ENCODE measurements at places on chromosomes 4 and X.

DNA sequence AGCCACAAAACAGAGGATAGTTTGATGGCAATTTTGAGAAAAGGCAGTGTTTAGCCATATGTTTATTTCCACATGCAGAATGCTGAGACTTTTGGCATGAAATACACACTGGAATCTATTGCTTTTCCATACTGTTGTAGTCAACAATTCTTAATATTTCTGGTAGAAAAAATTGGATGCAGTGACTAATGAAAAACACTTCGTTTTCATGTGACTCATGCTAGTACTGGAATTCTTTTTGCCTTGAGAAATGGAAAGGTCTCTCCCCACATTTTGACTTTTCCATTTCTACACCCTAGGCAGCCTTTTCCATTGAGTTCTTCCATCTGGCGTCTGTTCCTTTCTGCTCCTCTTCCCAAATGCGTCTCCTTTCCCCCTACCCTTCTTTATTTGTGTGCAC is 425.2 kb upstream of the FTHL17 start:
- DNase-seq = no peak

DNA sequence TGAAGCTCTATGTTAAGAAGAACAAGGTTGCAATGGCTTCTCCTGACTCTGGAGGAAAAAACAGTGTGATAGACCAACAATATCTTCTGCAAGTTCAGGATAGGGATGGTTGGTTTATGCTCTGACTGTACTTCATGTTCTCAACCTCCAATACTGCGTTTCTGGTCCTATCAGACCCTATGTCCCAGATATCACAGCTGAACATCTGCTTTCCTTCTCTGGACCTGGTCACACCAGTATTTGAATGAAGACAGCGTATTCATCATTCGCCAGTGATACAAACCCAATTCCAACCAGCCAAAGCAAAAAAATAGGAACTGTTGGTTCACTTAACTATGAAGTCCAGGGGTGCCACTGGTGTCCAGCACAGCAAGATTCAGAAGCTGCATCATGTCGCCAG is 124.5 kb upstream of the KLF3 start:
- DNase-seq = no peak

DNA sequence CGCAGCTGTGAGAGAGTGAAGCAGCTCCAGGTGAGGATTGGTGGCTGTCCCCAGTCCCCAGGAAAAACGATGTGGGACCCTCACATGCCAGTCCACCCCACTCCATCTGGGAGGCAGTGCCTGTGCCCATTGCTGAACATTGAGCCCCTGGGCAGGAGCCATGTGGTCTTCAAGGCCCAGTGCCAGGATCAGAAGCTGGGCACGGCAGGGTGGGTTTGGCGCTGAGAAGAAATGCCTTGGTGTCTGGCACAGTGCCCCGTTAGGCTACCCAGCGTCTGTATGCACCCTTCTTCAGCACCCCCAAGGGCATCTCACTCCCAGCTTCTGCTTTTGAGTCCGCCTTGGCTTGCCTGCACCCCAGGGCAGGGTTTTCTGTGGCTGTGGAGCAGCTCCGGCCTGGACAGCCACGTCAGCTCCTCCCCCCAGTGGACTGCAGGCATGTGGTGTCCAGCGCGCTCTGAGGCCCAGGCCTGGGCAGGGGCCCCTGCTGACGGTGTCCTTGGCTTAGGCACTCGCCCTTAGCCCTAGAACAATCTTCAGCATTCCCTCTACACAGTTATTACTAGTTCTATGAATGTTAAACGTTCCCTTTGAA is 28.6 kb downstream of the RGS12 start:
- DNase-seq = peak; percentile 61

GRCh38 chrX:3428792-3429191 is 82.3 kb upstream of the MXRA5 start:
- DNase-seq = no peak

DNA sequence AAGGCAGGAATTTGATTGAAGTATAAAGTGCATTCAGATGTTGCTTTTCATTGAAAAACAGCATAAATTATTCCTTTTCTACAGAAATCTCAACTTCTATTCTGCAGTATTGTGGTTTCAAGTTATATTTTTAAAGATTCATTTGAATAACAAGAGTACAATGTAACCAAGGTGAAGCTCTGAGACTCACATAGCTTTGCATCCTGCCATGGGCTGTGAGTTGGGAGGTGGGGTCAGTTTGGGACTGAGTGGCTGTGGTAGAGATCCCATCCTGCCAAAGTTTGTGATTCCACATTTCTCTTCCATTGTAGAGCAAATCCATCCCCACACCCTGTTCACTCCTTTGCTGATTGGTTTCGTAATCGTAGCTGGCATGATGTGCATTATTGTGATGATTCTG is 69.2 kb downstream of the KIT start:
- no peak for DNase-seq

Data from SK-N-SH (cell line).